Hippocampal formation (tissue), 2 donors: ENCODE measurements at places on chromosomes 6 and 20.
A peak's percentile ranks its signal among the peaks of the same experiment; 100 is the strongest.

GRCh38 chr20:60762386-60762785 lies 489.7 kb upstream of the CDH4 start:
- DNase-seq: no peak

GRCh38 chr20:35597186-35597585 lies 18.4 kb upstream of the SPAG4 start:
- no peak for DNase-seq

GRCh38 chr20:18314786-18315406 lies 26.6 kb downstream of the ZNF133 start:
- no peak for DNase-seq

- peak; percentile 16 for DNase-seq
Measured at GRCh38 chr6:52663120-52663935, 7.6 kb upstream of the TMEM14A start.

DNA sequence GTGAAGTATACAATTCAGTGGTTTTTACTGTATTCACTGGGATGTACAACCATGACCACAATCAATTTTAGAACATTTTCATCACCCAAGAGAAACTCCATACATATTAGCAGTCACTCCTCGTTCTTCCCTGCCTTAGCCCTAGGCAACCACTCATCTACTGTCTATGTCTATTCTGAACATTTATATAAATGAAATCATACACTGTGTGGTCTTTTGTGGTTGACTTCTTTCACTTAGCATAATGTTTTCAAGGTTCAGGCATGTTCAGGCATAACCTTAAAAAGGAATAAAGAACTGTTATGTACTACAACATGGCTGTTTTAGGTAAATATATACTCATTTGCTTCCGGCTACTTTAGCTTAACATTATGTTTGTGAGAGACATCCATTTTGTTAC lies 37.3 kb downstream of the BLTP3A start:
- DNase-seq: no peak

DNA sequence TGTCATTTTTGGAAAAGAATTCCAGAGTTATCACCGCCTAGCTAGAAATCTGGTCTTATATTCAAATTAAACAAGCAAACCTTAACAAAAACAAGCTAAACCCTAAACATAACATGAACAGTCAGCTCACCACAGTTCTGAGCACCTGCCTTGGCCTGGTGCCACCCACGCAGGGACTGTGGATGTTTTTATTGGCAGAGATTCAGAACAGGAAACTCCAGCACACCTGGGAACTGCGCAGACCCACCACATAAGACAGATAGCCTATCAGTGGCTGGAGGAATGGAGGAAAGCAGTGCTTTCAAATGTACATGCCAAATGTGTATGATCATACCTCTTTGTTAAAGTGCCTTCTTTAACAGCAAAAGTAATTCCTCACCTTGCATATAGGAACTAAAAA lies 8.9 kb downstream of the SLC16A10 start:
- no peak for DNase-seq

- no peak for DNase-seq
Measured at GRCh38 chr6:12408752-12409151, 118.6 kb downstream of the EDN1 start.

DNA sequence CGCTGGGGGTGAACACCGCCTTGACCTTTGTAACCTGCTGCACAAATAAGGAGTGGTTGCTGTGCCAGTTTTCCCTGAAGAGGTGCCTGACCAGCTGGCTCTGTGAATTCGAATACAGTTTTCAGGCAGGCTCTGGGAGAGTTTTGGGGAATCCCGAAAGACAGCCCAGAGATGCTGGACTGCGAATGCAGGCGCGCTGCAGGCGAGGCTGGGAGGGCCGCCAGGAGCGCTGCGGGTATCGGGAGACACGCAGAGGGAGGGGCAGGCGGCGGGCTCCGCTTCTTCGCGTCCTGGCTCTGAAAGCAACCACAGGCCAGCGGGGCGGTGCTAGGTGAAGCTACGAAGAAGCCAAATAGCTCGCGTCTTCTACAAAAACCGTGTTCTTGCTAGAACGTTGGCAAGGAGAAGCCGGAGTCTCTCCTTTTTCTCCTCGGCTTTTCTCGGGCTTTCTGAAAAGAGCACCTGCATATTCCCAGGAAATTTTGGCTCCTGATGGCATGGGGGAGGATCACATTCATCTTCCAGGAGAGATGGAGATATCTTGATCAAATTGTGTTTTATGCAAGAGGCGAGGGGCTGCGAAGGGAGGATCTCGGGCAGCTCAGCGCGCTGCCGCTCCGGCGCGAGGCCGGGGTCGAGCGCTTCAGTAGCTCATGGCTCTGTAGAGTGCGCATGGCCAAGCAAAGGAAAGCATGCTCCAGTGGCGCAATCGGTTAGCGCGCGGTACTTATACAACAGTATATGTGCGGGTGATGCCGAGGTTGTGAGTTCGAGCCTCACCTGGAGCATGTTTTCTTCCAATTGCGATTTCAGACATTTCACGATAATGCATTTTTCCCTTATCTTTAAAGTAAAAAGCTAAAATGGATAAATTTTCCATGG lies 158.1 kb upstream of the ZNF184 start:
- peak; percentile 5 for DNase-seq

DNA sequence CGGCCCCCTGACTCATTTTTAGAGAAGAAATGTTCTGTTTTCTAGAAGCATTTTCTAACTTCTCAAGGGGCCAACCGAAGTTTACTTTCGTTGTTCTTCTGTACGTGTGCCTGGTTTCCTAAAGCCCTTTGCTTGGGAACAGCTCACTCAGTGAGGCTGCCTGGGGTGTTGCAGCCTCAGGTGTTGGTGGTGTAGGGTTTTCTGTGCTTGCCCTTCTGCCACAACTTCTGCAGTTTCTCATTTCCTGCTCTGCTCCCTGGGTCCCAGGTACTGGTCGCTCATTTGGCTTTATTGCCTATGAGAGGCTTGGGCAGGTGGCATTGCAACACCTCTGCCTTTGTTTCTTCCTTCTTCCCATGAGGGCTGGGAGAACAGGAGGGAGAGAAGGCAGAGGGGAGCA lies 278.3 kb downstream of the SOX4 start:
- DNase-seq: no peak

DNA sequence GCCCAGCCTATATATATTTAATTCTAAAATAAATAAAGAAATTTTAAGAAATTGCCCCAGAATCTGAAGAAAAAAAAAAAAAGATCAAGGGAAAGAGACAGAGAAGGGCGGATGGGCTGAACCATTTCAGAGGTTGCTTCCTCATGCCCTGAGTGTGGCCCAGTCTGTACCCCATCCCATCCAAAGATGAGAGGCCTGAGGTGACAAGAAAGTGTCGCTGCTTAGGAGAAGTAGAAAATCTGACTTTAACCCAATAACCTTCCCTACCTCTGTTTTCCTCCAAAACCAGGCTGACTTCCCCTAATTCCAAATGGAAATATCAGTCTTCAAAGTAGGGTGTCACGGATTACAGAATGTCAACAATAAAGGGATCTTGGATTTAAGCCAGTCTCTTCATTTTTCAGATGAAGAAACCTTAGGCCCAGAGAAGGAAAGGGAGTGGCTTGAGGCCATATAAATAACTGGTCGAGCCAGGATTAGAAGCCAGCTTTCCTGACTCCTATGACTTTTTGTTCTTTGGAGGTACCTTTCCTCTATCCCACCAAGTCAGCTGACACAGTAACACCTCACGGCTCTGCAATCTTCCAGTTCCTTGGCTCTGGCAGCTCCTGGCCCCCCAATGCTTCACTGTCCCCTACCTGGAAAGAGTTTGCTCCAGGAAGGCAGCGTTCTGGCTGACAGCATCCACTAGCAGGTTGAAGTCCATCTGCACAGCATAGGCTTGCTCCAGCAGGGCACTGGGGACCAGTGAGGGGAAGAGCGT lies 10.1 kb downstream of the GSS start:
- DNase-seq: no peak

DNA sequence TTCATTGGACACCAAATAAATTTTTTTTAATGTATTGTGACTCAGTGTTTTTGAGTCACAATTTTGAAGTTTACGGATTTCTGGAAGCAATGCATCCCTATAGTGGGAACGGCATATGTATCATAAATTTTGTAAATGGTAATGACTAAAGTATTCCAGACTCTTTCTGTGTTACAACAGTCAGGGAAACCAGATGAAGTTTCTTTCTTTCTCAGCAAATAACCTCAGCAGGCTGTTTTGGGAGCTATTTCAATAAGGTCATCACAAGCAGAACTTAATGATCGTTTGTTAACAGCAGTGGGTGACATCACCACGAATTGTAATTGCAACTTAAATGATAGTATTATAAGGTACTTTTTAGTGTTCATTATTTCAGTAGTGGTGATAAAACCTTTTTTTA lies 52.0 kb downstream of the HIVEP1 start:
- DNase-seq: no peak

DNA sequence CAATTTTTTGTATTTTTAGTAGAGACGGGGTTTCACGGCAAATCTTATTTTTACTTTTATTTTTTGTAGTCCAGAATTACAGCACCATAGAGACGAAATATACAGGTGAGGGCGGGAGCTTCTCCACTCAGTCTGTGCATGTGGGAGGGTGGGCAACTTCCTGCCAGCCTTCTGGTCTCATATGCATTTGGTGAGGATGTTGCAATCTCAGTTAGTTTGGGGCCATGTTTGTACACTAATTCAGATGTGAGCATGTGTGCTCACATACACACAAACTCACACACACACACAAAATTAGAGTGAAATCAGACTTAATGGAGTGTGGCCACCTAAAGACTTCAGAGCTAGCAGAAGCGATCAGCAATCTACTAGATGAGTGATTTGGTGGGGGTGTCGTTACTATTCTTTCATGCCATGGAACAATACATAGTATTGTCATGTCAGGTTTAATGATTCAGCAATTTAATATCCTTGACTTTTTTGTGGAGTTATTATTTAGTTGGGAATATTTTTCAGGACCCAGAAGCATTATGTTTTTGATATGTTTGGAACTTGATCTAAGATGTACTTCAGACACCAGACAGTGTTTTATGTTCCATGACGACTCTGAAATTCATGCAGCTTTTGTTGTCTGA lies 78.0 kb upstream of the BMP2 start:
- no peak for DNase-seq

DNA sequence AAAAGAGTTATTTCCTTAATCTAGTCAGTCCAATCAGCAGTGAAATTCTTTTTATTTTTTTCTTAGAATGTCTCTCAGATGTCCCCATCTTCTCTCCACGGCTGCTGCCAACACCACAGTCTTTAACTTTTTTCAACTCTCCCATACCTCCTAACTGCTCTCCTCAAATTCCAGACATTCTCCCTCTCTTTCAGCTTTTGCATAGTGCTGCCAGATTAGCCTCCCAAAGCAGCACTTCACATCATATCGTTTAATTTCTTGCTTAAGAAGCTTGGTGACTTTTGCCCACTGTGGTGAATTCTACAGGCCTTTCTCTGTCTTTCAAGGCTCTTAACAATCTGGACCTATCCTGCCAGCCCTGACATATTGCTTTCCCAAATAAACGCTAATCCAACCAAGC lies 233.4 kb downstream of the UST start:
- DNase-seq: no peak
